ENCODE measurements at places on chromosomes 3 and 15.

DNA sequence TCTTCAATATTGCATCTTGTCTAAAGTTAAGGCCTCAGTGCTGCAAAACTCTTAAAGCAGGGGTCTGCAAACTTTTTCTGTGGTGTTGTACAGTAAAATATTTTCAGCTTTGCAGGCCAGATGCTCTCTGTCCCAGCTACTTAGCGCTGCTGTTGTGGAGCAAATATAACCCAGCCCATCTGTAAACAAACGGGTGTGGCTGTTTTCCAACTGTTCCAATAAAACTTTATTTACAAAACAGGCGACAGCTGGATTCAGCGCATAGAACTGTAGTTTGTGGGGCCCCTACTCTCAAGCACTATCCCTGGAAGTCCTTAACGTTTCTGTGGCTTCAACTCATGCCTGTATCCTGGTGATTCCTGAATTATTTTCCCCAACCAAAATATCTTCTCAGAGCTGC lies 365.0 kb downstream of the FOXP1 start:
- DNase-seq = no peak

DNA sequence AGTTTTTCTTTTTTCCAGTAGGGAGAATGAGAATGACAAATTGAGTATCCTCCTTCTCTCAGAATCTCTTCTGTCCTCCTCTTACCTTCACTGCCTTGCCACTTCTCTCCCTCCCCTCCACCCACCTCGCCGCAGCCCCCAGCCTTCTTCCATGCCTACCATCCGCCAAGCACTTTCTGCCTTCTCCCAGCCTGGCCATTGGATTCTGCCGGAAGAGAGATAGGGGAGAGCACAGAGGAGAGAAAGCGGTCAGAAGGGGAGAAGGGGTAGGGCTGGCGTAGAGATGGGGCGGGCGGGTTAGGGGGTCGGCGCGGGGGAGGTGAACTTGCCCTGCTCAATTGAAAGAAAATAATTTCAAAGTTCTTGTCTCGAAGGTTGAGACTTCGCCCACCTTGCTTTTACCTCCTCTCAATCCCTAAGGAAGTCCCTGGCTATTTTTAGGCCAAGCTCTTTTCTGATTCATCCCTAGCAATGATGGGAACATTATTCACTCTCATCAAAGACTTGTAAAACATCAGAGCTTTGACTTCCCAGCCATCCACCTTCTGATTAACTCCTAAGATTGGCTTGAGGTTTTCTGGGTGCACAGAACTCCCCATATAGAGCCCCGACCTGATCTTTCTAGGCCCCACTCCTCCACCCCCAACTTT lies 811 bp downstream of the C3orf52 start:
- no peak for DNase-seq

DNA sequence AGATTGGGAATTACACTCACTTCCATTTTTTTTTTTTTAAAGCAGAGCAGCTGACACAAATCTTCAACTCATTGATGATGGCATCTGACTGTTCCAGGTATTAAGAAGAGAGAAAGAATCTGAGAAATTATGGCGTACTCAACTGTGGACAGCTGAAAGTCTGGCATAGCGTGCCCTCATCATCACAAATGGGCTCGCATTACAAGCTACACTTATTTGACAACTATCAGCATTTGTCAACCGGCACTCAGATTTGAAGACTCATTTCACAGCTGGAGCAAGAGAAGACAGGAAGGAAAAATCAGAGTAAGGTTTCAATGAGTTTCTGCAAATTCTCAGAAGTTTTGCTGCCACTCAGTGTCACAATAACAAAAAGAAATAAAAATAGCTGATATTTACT lies 235.9 kb downstream of the ATP8B4 start:
- DNase-seq = no peak

- no peak for DNase-seq
These were observed 53.9 kb downstream of the RAP2B start for GRCh38 chr3:153215966-153216365.

DNA sequence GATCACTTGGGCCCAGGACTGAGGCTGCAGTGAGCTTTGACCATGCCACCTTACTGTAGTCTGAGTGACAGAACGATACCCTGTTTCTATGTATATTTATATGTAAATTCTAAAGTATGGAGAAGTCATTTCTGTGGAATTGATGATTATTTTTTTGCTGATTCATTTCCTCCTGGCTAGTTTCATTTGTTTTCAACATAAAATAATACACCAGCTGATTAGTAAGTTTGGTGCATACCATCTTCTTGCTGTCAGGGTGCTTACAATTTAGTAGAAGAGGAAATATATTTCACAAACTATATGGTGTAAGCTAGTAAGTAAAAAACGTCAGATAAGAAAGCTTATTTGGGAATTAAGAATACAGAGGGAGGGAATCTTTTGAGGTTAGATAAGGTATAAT lies 36.0 kb downstream of the SLC25A26 start:
- no peak for DNase-seq

DNA sequence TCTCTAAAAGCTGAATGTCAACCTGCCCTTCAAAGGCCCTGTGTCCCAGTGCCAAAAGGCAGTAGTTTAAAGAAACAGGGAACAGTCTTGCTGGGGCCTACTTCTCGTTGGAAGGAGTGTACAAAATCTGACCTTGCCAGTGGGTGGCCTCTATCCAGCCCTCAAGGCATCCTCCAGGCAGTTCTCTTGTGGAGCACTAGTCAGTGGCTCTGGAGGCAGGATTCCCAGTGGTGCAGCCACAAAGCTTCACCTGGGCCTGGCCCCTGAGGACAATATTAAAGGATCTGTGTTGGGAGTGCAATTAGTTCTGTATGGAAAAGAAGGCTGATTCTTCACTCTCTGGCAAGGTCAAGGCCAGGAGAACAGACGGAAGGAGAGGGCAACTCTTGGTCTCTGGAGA lies 237.8 kb upstream of the ADAMTS9 start:
- DNase-seq = no peak

- DNase-seq = no peak
These were observed 153.1 kb downstream of the VGLL3 start for GRCh38 chr3:86837871-86838270.

- no peak for DNase-seq
These were observed 264.4 kb downstream of the TIGIT start for GRCh38 chr3:114558271-114558670.

- no peak for DNase-seq
These were observed 467.0 kb downstream of the NSUN3 start for GRCh38 chr3:94529816-94530215.

- no peak for DNase-seq
These were observed 11.9 kb downstream of the UBL7 start for GRCh38 chr15:74449095-74449494.

DNA sequence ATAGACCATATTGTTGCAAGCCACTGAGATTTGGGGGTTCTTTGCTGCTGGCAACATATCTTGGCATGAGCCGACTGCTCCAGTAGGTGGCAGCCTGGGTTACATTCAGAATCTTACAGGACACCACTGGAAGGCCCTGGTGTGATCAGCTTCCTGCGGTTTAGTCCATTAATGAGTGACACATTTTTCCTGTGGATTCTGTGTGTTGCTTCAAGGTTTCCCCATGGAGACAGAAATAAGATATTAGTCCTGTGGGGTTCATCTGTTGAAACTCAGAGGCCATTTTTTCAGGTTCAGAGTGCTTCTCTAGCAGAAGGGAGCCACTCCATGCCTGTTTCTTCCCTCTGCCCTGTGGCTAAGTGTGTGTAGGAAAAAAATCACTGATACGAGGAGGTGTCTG lies 116.2 kb downstream of the MFSD1 start:
- peak; percentile 28 for DNase-seq

DNA sequence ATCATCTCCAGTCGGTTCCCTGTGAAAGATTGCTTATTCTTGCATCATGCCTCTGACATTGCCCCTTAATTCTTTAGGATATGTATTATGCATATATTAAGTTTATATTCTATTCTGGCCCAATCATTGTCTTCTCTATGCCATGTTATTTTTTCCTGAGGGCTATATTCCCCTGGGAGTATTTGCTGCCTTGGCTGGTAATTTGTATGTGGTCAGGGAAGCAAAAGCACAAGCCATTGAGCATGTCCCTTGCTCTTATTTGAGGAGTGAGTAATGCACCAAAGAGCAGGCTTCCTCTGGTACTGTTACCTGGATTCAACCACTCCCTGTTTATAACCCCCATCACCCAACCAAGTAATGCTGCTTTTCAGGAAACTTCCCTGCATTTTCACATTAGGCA lies 36.3 kb downstream of the STAC start:
- no peak for DNase-seq

GRCh38 chr15:58361273-58361759 lies 70.5 kb upstream of the LIPC start:
- DNase-seq = no peak

DNA sequence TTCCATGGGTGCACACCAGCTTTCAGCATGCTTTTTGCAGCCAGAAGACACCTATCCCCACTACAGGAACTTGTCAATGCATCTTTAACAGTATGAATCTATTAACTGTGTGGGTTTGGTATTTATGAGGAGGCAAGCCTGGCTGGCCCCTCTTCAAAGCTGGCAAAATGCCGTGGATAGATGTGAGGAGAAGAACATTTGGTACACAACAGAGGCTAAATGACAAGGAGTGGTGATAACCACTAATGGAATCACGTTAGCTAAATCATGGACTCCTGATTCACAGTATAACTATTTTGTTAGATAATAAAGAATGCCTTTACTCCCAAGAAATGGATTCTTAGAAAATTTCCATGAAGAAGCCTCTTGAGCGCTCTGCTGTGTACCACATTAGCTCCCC lies 187.2 kb downstream of the CLSTN2 start:
- no peak for DNase-seq

DNA sequence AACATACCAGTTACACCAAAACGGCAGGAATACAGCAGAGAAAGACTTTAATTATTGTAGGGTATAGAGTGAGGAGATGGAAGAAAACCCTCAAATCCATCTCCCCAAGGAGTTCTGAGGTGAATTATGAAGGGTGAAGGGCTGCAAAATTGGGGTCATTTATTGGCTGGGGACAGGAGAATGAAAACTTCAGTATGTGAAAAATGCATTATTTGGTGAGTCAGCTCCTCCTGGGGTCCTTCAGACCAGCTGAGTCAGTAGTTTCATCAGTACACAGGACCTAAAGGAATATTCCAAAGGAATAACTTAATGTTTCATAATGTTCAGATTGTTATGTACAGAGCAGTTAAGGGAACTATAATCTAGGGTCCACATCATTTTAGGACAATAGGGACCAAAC lies 566.0 kb downstream of the GBE1 start:
- DNase-seq = no peak

DNA sequence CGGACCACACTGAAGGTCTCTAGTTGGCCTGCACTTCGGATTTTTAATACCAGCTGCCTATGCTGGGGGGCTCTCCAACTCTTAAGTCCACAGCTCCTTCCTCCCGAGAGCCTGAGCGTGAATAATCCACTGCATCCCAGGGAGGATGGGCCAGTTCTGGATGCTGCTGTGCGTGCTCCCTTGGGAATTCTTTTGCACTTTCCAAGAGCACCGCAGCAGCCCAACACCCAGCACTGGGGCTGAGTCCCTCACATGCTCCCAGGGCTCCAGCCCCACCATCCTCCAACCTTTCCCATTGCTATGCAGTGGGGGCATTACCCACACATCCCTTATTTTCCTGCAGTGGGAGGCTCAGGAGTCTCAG lies 136.4 kb upstream of the IQSEC1 start:
- DNase-seq = no peak

- no peak for DNase-seq
These were observed 284.9 kb upstream of the IGF1R start for GRCh38 chr15:98363416-98363815.

GRCh38 chr15:38508647-38509046 lies 54.7 kb downstream of the FAM98B start:
- no peak for DNase-seq

DNA sequence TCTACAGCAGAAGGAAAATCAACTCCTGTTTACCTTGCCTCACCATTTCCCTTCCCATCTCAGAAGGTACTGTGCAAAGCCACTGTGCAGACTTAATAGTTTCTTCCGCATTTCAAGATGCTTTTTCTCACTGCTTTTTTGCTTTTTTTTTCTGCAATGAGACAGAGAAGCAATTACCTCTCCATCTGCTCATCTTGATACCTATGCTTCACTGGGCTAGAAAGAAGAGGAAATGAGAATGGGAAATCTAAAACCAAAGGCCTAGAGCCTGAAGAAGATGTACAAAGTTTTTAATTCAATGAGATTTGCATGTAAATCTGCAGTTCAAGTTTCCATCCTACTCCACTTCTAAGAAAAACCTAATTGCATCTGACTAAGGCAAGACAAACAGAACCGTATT lies 238.1 kb upstream of the SETMAR start:
- peak; percentile 7 for DNase-seq

- DNase-seq = peak; percentile 69
These were observed at the start of gene PLOD2 for GRCh38 chr3:146160964-146161662. Gene PLOD2, minus strand, starts transcription at chr3:146161184. Its CDS starts 195 bp downstream, at chr3:146160989.

GRCh38 chr3:141346418-141346817 lies 21.9 kb upstream of the ZBTB38 start:
- no peak for DNase-seq
